8988T (cell line): ENCODE measurements at places on chromosomes 4 and X.

DNA sequence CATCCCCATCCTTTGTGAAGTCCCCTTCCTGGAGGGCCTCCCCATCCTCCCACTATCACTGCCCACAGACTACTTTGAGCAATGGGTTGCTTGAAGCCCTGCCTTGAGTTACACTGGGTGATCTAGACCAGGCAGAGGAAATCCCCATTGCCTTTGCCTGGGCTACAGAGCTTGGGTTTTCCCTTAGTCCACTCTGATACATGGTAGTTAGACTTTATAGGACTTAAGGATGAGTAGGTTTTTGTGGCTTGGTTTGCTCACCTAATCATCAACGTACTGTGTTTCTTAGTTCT is 56.6 kb downstream of the TMEM131L start:
- DNase-seq, result no peak

DNA sequence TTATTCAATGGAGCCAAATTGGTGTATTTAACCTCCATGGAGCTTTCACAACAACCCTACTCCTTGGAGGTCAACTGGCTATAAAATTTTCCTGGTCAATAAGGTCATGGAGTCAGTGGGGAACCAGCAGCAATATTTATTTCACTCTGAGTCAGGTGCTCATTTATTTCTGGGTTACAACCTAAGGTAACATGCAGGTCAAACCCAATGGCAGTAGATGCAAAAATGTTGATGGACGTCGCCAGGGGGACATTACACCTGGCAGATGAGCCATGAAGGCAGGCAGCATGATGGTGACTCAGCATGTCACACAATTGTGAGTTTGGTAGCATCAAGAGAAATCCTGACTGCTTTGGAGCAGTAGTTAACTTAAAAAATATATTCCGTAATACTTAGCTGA is 514.1 kb downstream of the IL15 start:
- DNase-seq, result no peak

- no peak for DNase-seq
Observed at GRCh38 chr4:139419388-139419914, 34.5 kb upstream of the RAB33B start.

- DNase-seq, result no peak
Observed at GRCh38 chr4:125928652-125929051, 613.9 kb downstream of the FAT4 start.

DNA sequence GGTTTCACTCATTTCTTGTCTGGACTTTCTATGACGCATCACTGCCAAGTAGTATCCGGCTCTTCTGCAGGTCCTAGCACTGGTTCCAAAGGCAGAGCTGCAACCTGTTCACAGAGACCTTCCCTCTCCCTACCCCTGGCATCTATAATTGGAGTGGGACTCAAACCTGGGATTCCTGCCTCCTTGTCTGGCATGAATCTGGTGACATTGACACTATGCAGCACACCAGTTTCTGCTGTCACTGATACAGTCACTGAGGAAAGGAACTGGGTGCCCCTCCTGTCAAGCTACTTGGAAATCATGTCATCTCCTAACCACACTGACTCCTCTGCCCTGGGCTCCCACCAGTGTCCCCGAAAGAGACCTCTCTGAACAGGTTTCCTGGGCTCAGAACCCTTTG is 33.1 kb upstream of the EFNB1 start:
- DNase-seq, result no peak

- DNase-seq, result no peak
Observed at GRCh38 chr4:78129383-78130108, 72.4 kb downstream of the FRAS1 start.

- no peak for DNase-seq
Observed at GRCh38 chrX:19744231-19744630, 143.2 kb downstream of the SH3KBP1 start.

- DNase-seq, result no peak
Observed at GRCh38 chr4:2432991-2433530, 14.3 kb downstream of the CFAP99 start.

- DNase-seq, result no peak
Observed at GRCh38 chrX:1164322-1165288, 47.8 kb downstream of the CRLF2 start.

- DNase-seq, result no peak
Observed at GRCh38 chr4:17493619-17494018, 18.3 kb downstream of the QDPR start.

GRCh38 chr4:186266729-186267456 is 904 bp downstream of the F11 start:
- DNase-seq, result no peak

DNA sequence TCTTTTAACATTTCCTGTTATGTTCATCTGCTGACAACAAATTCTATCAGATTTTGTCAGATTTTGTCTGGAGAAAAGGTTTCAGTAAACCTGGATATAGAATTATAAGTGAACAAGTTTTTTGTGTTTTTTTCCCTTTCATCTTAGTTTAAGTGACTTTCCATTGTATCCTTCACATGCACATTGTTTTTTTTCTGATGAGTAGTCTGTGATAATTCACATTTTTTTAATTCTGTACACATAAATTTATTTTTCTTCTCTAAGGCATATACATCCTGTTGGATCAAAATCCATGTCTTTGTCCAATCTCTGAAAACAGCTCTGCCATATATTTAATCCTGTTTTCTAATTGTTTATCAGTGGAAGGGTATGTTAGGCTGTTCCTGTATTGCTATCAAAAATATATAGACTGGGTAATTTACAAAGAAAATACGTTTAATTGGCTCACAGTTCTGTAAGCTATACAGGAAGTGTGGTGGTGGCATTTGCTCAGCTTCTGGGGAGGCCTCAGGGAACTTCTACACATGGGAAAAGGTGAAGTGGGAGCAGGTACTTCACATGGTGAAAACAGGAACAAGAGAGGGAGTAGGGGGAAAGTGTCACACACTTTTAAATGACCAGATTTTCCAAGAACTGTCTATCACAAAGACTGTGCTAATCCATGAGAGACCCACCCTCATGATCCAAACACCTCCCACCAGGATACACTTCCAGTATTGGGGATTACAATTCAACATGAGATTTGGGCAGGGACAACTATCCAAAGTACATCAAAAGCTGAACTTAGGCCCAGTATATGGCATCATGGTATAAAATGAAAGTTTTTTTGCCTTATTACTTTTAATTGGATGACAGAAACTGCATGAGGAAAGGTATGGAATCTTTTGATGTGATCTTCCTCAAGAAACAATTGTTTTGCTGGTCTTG is 45.6 kb upstream of the GRID2 start:
- no peak for DNase-seq

- DNase-seq, result no peak
Observed at GRCh38 chr4:182212211-182212761, 30.9 kb upstream of the TENM3 start.

- DNase-seq, result no peak
Observed at GRCh38 chr4:168045354-168045753, 47.0 kb upstream of the ANXA10 start.
